ENCODE measurements at places on chromosomes 16 and 17. TPM values are rescaled to one million over a fixed set of nuclear protein-coding genes. Genes with fewer than 3 reads are reported as not detected.

The HOXB1 gene
- not detected for polyA plus RNA-seq

The MILR1 gene
- 7.0 TPM for polyA plus RNA-seq

The CCL15 gene
- not detected for polyA plus RNA-seq

The MAPT gene
- polyA plus RNA-seq, result 12.3 TPM

The KRT33A gene
- not detected for polyA plus RNA-seq

The SLC5A10 gene
- 0.16 TPM for polyA plus RNA-seq

The SLC22A31 gene
- polyA plus RNA-seq, result 3.9 TPM

DNA sequence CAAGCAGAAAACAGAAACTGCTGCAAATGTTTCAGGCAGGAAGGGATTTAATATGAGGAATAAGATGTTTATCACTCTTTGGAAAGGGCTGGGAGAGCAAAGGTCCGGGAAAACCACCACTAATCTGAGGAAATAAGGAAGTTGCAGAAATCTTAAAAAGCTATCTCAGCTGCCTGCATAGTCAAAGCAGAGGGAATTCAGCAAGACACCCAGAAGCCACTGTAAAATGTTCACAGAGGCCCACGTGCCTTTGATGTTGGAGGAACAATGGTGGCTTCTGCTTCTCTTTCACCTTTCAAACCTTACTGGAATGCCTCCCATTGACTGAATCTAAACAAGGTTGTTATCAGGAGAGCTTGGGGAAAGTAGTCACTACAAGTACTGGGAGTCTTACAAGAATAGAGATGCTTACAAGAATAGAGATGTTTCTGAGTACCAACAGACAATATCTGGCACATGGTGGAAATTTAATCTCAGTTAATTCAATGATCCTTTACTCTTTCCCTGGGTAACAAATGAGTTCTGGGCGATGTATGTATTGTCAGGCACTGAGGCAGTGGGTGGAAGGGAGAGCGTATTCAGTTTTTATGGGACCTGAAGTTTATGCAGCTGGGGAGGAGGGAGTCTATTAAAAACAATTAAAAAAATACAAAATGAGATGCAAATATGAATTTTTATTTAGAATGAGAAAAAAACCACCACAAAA lies 56.1 kb upstream of the MED13 start:
- no peak for DNase-seq

- DNase-seq, result no peak
These were observed 346.9 kb downstream of the FOXL1 start for GRCh38 chr16:86925067-86925791.

DNA sequence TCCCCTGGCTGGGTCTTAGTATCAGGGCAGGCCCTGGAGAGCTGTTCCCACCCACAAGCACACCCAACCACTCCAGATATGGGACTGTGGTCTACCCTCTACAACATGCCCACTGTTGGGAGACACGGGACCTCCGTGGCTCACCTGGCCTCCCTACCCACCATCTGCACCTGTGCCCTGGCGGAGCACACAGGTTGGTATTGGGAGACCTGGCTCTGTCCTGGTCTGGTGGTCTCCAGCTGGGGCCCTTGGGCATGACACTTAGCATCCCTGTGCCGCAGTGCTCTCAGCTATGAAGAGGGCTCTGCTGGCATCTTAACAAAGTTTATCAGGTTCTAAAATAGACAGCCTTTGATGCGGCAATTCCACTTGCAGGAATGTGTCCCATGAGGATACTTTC lies 5.8 kb downstream of the C16orf95 start:
- no peak for DNase-seq

DNA sequence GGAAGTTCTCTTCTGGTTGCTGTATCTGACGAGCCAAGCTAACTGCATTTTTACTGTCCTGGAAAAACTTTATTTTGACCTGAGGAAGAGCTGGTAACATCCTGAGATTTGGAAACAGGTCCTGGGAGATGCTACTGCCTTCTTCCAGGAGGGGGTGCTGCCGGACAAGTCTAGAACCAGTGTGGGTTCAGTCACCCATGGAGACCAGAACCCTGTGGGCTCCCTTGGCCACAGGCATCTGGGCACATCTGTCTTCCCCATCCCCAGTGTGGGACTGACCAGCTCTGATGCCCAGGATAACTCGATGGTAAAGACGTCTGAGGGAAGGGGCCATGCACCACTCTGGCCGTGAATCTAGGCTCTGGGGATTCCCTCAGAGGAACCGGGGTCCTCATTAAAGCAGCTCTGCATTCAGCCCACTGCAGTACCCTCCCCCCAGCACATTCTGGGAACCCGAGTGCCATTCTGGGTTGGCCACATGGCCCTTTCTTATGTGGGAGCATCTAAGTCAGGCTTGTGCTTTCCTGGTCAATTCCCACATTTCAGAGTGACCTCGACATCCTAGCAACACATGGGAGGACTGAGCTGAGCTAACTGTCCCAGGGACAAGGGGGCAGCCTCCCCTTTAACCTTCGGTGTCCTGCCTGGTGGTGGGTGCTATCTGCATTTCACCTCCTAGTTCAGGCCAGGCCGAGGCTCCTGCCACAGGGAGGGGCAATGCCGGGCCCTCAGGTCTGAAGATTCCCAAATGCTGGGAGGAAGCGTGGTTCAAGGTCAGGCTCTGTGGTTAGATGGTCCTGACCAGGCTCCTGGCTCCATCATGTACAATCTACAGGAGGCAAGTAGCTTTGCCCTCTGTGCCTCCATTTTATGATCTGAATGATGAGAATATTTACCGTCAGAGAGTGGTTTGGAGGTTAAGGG lies 6.4 kb downstream of the C16orf86 start:
- DNase-seq, result no peak

DNA sequence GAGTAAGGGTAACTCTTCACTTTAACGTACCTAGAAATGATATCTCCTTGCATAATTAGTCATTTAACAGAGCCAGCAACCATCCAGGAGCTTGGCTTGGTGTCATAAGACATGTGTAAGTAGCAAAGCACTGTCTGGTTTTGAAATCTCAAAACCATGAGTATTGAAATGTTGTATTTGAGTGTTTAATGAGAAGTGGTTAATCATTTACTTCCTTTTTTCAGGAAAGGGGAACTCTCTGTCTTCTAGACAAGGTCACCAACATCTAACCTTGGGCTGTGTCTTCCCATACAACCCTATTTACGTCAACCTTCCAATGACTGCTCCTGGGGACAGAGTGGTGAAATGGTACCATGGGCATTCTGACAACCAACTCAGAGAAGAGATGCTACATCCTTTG lies 27.1 kb downstream of the PMP22 start:
- DNase-seq, result no peak

All from forelimb muscle (tissue), 1 donor.